ENCODE measurements at places on chromosomes 11 and 22.

DNA sequence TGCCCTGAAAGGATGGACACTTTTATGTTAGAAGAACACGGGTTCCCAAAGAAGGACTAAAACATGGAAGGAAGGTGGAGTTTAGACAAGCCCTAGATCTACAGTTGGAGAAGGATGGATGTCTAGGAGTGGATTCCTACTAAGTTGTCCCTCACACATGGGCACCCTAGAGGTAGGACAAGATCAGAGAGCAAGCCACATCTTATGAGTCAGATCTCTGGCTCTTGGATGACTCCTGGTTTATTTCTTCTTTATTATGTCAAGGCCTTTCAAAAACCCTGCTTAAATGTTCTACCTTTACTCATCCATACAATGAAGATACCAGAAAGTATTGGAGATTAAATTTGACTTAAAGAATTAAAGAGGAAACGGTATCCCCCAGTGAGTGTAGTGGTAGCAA is 34.4 kb downstream of the PRCP start:
- no peak for DNase-seq

- no peak for DNase-seq
Observed at GRCh38 chr22:44317886-44318637, 5.3 kb upstream of the SHISAL1 start.

DNA sequence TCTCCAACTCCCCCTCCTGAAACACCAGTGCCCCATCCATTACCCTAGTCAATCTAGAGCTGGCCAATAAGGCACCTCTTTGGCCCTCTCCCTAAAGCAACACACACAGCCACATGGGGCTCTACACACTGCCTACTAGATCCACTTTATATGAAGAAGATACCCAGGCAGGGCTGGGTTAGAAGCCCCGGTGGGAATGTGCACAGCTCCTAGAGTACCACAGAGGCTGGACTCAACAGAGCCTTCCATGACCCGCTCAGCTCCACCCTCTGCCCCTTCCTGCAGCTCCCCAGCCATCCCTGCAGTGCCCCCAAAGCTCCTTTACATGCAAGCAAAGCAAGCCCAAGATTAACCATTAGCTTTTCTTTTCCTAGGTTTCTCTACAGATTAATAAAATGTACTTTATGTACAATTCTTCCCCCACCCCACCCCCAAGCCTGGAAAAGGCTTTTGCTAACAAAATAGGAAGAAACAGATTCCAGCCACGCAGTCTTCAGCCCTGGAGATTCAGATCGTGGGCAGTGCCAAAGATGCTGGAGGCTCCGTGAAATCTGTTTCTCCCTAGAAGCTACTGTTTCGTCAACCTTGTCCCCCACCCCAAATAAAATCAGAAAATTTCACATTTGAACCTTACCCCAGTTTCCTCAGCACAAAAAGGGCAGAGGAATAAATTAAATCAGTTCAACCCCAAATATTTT is 51.8 kb downstream of the IGSF9B start:
- no peak for DNase-seq

DNA sequence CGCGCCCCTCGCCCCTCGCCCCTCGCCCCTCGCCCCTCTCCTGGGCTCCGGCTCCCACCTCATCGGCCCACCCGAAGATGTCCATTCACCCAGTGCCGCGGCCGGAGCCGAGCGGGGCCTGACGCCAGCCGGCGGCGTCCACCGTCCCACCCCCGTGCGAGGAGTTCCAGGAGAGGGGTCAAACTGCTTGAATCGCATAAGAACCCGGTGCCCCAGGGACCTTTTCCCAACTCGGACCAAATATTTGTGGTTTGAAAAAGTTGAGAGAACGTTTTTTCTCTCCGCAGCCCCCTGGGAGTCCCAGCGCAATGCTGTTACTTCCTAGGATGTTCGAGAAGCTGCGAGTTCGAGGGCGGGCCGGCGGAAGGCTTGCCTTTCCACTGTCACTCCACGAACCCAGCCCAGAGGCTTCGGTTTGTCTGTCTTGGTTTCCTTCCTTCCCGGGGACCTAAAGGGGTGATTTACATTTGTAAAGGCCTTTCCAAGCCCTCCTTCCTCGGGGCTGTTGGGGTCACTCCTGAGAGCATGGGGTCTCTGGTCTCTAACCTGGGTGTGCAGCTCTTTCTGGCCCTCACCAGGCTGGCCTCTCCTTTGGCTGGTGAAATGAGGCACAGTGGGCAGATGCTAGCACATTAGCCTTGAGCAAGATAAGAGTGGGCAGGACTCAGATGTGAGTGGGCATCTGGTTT is 38.0 kb downstream of the ETS1 start:
- DNase-seq: no peak

DNA sequence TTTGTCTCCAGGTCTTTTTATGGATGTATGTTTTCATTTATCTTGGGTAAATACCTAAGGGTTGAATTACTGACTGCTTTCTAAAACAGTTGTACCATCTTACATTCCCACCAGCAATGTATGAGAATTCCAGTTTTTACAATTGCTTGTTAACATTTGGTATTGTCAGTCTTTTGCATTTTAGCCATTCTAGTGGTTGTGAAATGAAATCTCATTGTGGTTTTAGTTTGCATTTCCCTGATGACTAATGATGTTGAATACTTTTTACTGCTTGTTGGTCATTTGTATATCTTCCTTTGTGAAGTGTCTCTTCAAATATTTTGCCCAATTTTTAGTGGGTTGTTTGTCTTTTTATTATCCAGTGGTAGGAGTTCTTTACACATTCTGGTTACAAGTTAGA is 92.8 kb downstream of the ARFGAP2 start:
- no peak for DNase-seq

GRCh38 chr22:36873614-36874308 is 13.0 kb downstream of the NCF4 start:
- no peak for DNase-seq

GRCh38 chr11:107683061-107683460 is 28.8 kb downstream of the SLN start:
- no peak for DNase-seq

DNA sequence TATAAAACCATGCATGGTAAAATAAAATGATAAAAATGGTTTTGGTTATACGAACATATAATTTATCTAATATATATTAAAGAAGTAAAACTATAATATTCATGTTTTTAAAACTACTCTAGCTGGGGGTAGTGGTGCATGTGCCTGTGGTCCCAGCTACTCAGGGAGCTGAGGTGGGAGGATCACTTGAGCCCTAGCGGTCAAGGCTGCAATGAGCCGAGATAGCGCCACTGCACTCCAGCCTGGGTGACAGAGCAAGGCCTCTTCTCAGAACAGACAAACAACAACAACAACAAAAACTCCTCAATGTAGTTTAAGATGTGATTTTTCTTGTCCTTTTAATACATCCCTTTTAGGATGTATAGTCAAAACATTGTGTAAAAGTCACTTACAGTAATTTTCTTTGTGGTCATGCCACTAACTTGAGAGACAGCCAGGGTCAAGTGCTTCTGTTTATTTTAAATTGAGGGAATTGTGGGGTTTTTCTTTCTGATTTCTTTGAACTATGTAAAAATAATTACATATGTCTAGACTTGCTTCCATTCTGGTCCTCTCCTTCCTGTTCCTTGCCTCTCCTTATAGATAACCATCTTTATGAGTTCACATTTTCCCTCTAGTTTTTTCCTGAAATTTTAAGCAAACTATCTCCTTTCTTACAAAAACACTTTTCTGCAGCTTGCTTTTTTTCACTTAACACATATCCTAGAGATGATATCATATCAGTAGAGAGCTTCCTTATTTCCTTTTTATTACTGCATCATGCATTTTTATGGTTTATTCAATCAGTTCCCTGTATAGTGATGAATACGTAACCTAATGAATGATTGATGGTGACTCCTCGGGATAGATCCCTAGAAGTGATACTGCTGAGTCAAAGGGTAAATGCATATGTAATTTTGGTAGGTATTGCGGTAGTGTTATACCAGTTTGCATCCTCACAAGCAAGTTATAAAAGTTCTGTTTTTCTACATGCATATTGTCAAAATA is 9.1 kb downstream of the OR2AT4 start:
- DNase-seq: no peak

- DNase-seq: no peak
Observed at GRCh38 chr11:84497981-84498411, 1129.1 kb downstream of the DLG2 start.

DNA sequence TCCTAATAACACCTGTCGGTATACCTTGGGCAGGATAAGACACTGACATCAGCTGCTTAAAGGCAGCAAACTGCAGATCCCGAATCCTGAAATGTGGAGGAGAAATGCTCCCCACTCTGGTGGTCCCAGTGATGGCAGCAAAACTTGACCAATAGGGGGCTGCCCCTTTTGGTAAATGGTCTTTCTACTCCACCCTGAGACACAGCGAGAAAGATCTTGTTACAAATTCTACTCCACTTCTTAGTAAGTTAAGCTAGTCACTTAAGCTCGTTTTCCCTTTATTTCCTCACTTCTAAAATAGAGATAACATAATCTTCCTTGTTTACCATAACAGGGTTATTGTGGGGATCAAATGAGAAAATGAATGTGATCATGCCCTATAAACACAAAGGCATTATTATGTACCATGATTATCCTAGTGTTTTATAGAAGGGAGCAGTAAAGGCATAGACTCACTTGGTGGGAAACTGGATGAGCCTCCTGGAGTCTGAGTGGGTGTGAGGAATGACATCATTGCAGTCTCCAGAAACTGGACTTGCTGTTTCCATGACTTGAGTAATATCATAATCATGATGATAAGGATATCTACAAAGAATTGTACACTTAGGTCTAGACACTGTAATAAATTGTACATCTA is 50.9 kb downstream of the ENDOD1 start:
- no peak for DNase-seq

DNA sequence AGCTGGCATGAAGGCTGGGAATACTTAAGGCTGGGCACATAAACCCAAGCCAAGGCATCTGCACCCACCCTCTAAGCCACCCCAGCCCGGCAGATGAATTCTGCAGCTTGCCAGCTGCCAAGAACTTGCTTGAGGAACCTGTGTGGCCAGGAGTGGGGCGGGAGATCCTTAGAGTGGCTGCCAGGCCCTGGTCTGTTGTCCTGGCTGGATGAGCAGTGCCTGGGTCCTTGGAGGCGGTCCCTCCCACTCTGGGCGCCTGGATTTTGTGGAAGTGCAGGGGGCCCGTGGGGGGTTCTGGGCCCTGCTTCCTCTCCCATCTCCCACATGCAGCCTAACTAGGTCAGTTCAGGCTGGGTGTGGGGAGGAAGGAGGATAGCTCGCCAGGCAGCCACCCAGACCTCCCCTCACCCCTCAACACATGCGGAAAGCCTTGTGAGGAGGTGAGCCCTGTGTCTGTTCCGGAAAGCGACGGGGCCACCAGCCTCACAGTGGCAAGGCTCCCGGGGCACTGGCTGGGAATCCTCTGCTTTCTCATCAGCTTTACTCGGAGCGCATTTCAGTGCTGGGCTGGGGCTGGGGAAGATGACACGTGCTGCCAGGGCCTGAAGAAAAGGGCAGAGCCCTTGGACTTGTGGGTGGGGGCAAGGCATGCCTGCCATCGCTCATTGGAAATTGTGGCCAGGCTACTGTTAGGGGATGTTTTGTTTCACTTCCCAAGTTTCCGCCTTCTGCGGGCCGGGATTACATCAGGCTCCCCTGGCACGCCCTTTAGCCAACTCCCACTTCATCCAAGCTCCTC is 8.4 kb downstream of the DAGLA start:
- no peak for DNase-seq

DNA sequence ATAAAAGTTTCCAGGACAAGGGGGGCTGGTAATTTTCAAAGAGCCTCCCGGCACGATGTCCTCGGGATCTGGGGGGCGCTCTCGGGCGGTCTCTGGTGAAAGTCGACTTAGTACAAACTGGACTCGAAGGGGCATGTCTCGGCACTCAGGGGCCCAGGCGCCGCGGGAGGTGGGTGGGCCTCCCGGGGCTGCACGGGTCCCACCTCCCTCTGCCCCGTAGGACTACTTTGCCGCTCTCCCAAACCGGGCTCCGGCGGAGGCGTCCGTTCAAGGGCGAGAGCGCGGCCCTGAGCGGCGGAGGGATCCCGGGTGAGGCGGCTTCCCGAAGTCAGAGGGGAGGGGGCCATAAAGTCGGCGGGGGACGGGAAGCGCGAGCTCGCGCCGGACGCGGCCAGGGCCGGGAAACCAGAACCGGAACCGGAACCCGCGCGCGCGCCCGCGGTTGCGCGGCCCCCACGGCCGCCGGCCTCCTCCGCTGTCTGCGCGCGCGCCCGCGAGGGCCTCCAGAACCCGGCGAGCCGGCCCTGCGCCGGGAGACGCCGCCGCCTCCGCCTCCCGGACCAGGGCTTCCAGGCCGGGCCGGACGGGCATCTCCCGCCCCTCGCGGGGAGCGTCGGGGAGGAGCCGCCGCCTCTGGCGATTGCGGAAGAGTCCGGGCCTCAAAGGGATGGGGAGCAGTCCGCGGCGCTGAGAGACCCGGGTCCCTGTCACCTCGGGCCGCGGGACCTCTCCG is at the start of gene ARHGEF12:
TSS of gene ARHGEF12 (plus strand) at position 506 of the 733 bp plus-strand sequence. CDS start 831 bp downstream, outside the sequence.
- peak; percentile 89 for DNase-seq

- no peak for DNase-seq
Observed at GRCh38 chr11:100619484-100619883, 67.6 kb upstream of the ARHGAP42 start.

- DNase-seq: peak; percentile 98
Observed at GRCh38 chr11:115741376-115742107, 237.3 kb upstream of the CADM1 start.

DNA sequence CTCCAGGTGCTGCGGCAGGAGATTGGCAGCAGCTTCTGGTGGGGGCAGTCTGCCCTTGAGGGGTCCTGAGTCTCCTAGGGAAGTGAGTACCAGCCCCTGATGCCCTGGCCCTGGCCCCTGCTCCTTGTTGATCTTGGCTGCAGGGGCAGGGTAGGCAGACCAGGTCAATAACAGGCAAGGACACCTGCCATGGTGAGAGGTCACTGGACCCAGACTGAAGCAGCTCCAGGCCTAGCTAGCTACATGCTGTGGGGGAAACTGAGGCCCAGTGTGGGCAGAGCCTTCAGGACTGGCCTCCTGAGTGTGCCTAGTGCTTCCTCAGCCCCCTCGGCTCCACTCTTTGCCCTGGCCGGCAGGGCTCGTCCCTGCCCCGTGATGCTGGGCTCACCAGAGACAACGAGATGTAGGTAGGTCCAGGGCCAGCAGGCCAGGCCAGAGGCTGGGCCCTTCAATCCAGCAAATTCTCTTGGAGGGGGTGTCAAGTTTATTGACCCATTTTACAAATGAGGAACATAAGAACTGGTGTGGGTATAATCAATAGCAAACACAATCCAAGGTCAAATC is 20.4 kb downstream of the RTN4R start:
- no peak for DNase-seq

DNA sequence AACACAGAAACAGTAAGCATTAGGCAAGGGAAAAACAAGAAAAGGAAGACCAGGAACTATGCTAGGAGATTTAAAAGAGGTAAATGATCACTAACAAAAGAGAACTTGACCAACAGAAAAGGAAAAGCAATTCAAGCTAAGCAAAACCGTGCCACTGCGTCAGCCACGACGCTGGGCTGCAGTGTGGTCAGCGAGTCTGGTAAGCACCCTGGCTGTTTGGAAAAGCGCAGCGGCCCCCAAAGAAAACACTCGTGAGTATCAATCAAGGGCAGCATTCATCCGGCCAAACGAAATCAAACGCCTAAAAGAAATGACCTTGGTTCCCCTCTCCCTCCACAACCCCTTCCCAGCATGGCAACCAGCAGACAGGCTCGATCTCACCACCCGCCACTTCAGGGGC is 28.8 kb downstream of the PACSIN2 start:
- DNase-seq: no peak

GRCh38 chr11:44329472-44330230 is 19.7 kb upstream of the ALX4 start:
- peak; percentile 68 for DNase-seq

GRCh38 chr11:106242718-106243415 is 165.4 kb downstream of the AASDHPPT start:
- no peak for DNase-seq

All from DMS153 (cell line).